A172 (cell line): ENCODE measurements at places on chromosomes 1 and 21. TPM values are rescaled to one million over a fixed set of nuclear protein-coding genes. Genes with fewer than 3 reads are reported as not detected.
A peak's percentile ranks its signal among the peaks of the same experiment; 100 is the strongest.

Gene FMO3
- total RNA-seq, result 0.57 and 1.1 TPM in 2 replicates

Gene CFHR5
- total RNA-seq, result not detected in 2 replicates

Gene TLCD4
- total RNA-seq, result 14.4 and 15.8 TPM in 2 replicates

Gene SIM2
- total RNA-seq, result 0.86 and 5.1 TPM in 2 replicates

Gene TRIM45
- total RNA-seq, result 2.6 and 6.0 TPM in 2 replicates

Gene CD1C
- not detected in 2 replicates for total RNA-seq

Gene ZFP69
- total RNA-seq, result not detected in 2 replicates

Gene CLIC6
- total RNA-seq, result not detected in 2 replicates

Gene NAV1
- 29.7 and 40.3 TPM in 2 replicates for total RNA-seq

Gene FCGR1A
- not detected in 2 replicates for total RNA-seq

Gene C1QA
- not detected in 2 replicates for total RNA-seq

Gene MMEL1
- total RNA-seq, result not detected in 2 replicates

Gene TCHHL1
- not detected in 2 replicates for total RNA-seq

Gene COL8A2
- total RNA-seq, result 0.62 and 0.72 TPM in 2 replicates

- peak; percentile 73 for DNase-seq
Observed at GRCh38 chr1:151325646-151326429, 1.4 kb downstream of the PI4KB start.

DNA sequence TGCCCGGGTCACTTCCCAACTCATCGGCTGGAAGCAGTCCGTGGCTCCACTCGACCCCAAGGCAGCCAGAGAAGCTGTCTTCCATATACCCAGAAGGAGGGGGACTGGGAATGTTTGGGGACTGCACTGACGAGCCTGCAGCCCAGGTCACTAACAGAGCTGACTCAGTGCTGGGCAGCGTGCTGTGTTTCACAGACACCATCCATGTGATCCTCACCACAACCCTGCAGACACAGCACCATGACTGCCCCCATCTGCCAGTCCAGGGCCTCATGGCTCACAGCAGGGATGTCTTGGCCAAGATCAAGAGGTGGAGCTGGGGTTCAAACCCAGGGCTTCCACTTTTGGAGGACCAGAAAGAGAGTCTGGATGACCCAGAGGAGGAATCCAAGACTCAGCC, 67.9 kb downstream of the KLHDC7A start:
- DNase-seq, result no peak

DNA sequence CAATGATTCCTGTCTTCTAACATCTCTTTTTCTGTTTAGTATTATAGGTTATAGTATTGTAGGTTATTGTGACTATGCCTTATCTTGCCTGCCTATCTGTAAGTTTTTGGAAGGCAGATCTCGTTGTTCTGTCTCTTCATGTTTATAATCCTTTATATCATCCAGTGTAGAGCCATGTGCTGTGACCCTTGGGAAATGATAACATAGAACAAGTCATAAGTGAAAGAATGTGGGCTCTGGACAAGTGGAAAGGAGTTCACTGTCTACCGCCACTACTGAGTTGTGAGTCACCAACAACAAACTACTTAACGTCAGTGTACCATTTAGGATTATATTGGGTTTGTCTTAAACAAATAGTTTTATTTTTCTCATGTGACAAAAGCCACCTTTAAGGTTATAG, 139.3 kb downstream of the LYPLAL1 start:
- peak; percentile 82 for DNase-seq

- DNase-seq, result no peak
Observed at GRCh38 chr1:165050246-165050645, 306.3 kb downstream of the LMX1A start.

DNA sequence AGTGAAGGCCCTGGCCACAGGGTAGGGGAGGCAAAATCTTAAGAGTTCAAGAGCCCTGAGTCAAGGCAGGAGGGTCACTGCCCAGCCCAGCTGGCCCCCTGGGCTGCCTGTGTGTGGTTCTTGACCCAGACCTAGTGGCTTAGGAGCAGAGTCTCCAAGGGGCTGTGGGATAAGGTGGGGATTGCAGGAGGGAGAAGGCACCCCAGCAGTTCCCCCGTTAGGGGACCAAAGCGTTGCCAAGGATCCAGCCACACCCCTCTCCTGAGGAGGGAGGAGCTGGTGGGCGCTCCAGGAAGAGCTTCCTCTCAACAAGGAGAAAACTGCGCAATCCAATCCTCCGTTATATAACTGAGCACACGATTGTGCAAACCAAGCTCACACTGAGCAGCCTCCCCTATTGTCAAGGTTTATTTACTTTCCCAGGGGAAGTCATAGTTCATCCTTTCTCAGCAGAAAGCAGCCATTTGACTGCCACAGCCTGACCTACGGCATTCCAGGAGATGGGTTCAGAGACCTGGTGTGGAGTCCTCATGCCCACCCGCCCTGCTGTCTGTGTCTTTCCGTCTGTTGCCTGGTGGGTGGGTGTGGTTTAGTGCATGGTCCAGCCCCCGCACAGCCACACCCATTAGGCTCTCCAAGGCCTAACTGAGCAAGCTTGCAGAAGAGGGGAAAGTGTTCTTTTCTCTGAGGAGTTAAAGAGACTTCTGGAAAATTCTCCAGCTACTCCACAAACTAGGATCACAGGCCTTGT, 3.5 kb downstream of the EPHX1 start:
- no peak for DNase-seq

DNA sequence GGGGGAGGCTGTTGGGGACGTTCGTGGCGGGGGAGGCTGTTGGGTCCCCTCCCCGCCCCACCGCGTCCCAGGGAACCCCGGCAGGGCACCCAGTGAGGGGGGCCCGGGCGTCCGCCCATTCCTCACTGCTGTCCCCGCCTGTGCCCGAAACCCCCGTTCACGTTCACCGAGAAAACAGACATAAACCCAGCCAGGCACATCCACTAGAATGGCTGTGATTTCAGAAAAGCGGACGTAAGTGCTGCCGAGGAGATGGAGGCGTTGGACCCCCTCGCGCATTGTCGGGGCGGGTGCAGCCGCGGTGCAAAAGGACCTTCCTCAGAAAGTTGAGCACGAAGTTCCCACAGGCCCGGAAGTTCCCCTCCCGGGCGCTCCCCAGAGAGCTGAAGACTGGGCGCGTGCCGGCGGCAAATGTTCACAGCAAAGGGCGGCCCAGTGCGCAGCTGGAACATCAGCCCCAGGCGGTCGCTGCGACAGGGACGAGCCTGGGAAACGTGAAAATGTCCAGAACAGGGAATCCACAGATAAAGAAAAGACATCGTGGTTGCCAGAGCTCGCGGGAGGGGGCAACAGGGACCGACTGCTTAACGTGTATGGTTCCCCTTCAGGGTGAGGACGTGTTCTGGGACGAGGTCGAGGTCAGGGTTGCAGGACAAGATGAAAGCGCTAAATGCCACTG, 18.5 kb upstream of the SAMD11 start:
- DNase-seq, result no peak

DNA sequence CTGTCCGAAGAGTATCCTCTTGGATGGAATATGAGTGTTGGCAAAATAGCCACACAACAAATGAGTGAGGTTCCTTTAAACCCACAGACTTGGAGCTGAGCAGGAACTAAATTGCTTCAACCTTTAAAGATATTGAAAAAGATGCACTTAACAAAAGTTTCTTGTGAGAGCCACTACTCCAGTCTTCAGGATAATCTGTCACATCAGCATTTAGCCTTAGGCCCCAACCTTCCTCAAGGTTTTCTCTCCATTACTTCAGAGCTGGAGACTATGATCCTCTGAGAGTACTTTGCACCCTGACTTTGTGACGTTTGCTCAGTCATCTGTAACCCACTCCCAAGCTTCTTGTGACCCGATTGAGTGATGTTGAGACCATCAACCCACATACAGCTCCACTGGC, 212.8 kb downstream of the LRRC40 start:
- no peak for DNase-seq

- no peak for DNase-seq
Observed at GRCh38 chr1:180278596-180279395, 48.7 kb downstream of the LHX4 start.

DNA sequence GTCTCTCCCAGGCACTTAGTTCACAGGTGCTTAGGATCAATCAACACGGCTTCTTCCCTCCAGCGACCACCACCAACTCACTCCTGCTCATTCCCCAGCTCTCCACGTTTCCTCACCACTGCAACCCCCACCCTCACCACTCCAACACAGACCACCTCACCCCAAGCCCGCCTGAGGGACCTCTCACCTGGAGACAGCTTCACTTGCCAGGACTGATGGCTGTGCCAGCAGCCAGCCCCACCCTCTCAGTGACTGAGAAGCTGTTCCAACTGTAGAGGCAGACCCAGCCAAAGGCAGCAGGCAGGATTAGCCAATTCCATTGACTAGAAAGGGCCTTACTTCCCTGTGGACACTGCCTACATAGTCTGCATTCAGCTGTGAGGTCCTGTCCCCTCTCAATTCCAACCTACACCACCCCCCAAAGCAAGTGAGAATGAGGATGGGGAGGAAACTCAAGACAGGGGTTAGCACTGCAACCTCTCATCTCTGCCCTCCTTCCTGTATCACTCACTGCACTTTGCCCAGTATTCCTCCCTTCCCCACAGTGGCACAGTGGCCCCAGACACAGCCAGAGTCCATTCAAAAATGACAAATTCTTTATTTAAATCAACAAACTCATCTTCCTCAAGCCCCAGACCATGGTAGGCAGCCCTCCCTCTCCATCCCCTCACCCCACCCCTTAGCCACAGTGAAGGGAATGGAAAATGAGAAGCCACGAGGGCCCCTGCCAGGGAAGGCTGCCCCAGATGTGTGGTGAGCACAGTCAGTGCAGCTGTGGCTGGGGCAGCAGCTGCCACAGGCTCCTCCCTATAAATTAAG, 7.6 kb downstream of the TAGLN2 start:
- DNase-seq, result peak; percentile 26

DNA sequence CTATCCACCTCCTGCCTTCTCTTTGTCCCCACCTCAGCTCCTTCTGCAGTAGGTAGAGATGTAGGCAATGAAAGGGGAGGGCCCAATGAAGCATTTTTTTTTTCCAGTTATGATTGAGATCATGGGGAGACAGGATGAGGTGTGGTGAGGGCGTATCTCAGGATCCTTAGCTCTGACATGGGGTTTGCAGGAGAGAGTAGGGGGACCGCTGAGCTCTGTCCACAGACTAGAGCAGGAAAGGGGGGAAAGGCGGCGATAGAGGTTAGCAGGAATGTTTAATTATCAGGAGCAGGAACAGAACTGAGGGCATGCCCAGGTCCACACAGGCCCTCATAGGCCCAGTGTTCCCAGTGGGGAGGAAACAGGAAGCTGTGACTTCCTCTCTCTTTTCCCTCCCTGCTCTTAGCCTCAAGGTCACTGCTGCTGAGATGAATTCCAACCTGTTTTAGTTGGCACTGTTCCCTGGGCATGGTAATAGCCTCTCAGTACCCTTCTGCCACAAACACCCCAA, 901 bp upstream of the RXFP4 start:
- DNase-seq, result peak; percentile 97

- DNase-seq, result no peak
Observed at GRCh38 chr21:35783721-35784120, 276.6 kb downstream of the SETD4 start.

DNA sequence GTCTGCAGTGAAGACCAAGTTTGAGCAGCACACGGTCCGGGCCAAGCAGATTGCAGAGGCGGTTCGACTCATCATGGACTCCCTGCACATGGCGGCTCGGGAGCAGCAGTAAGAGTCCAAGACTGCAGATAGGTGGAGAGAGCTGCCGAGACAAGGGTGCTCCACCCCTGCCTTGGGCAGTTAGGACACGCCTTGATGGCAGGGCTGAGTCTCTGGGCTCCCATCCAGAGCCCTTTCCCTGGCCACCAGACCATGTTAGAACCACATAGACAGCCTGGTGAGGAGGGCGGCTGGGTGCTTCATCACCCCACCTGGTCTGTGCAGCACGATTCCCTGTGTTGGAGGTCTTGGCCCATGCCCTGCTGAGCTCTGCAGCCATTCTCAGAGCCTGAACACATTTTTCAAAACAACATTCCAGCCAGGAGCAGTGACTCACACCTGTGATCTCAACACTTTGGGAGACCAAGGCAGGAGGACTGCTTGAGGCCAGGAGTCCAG, 17.3 kb upstream of the MIIP start:
- DNase-seq, result peak; percentile 31

DNA sequence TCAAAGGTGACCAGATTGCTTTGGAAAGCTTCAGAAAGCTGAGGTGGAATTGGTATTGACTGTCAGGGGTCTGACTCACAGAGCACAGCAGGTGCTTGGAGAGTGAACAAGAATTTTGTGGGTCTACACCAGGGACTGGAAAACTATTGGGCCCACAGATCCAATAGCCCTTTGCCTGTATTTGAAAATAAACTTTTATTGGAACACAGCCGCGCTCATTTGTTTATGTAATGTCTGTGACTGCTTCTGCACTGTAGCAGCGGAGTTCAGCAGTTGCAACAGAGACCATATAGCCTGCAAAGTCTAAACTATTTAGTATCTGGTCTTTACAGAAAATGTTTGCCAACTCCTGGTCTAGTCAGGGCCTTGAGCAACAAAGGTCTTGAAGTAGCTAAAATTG, 315.6 kb downstream of the NFIA start:
- no peak for DNase-seq

GRCh38 chr1:63143482-63143881, 178.9 kb upstream of the FOXD3 start:
- no peak for DNase-seq

DNA sequence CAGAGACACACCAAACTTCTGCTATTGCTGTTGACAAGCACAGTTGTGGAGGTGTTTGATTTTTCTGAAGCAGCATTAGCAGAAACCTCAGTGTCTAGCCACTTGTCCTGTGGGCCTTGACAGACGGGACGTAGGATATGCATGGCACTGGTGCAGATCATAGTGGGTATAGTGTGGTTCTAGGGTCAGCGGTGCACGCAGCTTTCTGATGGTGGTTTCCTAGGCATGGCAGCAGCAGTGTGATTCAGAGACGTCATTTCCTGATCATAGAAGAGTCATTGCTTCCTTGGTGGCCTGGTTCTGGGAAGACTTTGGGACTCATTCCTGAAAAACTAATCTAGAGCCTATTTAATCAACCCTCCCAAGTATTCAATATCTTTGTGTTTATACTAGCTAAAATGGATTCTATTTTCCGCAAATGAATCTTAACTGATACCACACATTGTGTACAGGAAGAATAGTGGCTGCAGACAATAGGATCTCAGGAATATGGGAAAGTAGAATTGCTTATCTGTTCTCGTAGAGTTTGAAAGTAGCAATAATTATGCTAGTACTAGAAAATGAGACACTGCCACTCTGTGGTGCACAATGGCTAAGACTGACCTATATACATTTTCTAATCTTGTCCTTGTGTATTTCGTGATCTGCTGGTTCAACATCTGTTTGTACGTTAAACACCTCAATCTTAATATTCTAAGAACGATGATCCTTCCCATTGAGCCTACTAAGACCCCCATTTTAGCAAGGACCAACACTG, 2.8 kb upstream of the USP1 start:
- DNase-seq, result no peak

DNA sequence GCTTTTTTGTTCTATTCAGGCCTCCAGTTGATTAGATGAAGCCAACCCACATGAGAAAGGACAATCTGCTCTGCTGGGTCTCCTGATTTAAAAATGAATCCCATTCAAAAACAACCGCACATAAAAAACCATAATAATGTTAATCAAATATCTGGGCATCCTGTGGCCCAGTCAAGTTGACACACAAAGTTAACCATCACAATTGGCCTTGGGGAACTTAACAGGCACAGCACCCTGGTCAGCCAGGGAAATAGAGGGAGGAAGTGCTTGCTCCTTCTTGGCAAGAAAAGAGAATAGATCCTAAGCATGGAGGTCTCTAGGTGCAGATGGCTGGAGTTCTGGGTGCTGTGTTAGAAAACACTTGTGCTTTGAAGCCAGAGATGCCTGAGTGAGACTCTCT, 109.6 kb upstream of the OLIG2 start:
- no peak for DNase-seq

GRCh38 chr1:175120511-175120910, 52.9 kb downstream of the TNN start:
- DNase-seq, result no peak
